ENCODE measurements at places on chromosomes 1 and 21.

GRCh38 chr1:215056584-215056983 is 26.0 kb upstream of the KCNK2 start:
- no peak for DNase-seq

DNA sequence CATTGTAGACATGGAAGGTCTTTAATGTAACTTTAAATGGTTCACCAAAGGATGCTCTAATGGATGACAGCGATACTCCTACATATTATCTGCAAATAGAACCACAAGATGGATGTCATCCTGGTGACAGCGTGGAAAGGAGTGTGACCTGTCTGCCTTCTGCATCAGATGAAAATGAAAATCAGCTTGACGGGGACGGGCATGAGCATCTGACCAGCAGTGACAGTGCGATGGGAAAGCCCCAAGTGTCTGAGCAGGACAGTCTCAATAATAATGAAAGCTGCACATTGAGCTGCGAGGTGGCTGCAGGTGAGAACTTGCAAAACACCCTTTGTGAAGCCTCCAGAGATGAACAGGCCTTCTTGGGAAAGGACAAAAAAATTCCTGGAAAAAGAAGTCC is 25.2 kb downstream of the CNST start:
- no peak for DNase-seq

GRCh38 chr1:82455342-82455741 is 654.6 kb downstream of the ADGRL2 start:
- DNase-seq, result no peak

GRCh38 chr1:226920446-226920894 is 19.6 kb upstream of the COQ8A start:
- no peak for DNase-seq

DNA sequence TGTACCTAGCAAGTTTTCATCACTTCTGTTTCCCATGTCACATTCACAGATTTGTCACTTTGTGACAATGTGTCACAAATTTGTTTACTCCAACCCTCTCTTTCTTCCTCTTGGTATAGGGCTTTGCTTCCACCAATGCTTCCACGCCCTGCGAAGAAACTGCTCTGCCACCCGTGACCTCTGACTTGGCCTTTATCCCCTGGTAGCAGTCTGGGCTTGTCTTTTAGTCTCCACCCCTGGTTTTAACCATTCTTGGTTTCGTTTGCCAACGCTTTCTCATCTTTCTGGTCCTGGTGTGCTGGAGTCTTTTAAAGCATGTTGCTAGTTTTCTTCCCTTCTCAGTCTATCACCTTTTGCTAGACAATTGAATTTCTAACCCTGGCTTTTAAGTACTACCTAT is 8.1 kb downstream of the TACSTD2 start:
- DNase-seq, result no peak

DNA sequence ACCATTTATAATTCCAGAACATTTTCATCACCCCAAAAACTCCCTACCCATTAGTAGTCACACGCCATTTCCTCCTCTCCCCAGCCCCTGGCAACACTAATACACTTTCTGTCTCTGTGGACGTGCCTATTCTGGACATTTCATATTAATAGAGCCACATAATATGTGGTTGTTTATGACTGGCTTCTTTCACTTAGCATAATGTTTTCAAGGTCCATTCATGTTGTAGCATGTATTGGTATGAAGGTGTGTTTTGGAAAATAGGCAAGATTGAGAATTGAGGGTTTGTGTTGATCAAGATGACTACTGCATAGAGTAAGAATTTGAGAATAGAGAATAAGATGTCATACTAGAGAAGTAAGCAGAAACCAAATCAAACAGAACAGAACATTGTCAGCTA is 67.5 kb downstream of the ZFYVE9 start:
- no peak for DNase-seq
